ENCODE measurements at places on chromosomes 1 and 21.

DNA sequence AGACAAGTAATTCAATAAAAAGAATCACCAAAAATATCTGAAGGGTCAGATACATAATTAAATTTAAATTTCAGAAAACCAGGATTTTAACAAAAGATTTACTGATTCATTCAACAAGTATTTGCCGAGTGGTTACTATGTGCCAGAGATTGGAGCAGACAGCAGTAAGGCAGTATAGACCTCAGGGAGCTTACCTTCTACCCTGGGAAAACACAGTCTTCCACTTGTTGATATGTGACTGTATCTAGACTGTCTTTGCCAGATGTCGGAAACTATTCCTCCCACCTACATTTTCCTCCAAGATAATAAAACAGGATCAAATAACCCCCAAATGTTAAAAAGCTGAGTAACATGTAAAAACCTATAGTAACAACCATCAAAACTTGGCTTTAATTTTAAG is 6.2 kb downstream of the HNRNPR start:
- no peak for DNase-seq

DNA sequence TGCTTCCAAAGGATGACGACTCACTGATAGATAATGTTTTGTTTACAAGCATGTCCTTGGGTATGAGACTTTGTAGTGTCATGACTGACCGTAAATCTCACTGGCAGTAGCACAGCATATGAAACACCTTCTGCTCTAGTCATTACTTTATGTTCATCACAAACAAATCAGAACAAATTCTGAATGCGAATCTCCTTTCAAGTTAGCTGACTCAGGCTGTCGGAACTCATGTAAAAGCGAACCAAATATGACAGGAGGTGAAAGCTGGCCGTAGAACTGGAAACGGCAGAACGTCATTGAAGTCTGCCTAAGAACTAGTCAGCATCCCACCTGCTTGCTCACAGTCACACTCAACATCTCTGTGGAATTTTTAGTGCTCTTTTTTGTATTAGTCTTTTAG is 143.9 kb downstream of the RGS7 start:
- DNase-seq: no peak

DNA sequence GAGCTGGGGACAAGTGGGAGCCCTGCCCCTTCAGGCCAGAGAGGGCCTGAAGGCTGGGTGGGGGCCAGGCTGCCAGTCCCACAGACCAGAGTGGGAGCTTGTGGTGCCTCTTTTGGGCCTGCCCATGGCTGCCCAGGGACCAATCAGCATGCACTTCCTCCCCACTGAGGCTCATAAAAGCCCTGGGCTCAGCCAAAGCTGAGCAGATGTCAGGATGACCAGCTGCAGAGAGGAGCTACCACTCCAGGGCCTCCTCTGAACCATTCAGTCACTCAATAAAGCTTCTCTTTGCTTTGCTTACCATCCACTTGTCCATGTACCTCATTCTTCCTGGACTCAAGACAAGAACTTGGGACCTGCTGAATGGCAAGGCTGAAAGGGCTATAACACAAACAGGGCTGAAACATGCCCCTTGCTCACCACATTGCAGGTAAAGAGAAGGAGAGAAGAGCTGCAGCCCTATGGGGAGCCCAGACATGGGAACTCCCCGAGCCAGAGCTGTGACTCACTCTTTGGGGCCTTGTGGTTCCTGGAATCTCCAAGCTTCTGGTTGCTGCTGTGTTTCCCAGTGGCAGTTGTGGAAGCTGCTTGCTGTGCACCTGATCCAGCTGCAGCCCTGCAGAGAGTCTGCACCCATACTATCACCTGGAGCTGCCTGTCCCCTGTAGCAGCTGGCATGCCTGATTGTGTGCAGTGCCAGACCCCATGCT is 82.0 kb downstream of the OLFML3 start:
- DNase-seq: no peak

DNA sequence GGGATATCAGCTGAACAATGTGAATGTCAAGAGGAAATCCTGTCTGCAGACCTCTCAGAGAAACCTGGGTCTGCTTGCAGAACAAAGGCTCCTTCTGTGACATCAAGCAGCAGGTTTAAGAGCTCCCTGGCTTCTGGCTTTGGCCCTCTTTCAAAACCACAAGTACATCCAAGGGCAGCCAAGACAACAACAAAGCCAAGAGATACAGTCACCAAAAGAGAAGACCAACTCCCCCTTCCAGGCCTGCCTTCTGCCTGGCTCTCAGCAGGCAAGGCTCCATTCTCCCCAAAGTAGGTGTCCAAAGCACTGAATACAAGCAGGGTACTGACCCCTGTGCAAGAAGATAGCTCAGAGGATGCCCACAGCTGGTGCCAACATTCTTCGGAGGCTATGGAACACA is 11.5 kb downstream of the BCAR3 start:
- no peak for DNase-seq

GRCh38 chr1:18530587-18531502 is 50.1 kb downstream of the KLHDC7A start:
- peak; percentile 1 for DNase-seq

DNA sequence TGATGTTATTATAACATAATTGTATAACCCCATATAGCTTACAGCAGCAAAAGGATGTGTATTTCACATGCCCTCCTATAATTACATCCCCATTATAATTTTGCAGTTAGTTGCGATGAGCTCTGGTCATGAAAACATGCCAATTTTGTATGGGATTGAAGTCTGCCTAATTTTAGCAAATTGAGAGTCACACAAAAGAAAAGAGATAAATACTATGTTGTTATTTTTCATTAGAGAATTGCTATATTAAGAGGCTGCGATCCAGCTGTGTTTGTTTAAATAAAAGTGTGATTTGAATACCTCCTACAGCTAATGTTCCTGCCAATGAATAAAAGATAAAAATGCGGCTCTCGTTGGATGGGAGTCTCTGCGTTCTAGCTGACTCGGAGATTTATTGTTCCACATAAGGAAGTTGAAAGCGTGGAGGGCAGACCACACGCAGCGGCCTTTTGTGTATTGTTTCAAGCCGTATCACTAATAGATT is 461.0 kb upstream of the NFIA start:
- no peak for DNase-seq

DNA sequence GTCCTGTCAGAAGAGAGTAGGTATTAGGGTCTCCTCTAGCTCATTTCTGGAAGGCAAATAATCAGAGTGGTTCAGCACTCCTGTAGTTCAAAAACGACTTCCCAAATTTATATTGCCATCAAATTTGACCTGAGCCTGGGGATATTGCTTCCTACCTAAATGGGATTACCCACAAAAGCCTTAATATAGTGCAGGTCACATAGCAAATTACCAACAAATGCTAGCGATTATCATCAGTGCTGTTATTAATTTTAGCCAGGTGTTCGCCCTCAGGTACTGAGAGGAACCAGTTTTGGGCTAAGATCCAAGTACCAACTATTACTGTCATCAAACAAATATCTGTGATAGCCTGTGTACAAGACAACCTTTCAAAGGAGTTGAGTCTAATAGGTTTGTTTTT is 661.8 kb upstream of the PTBP2 start:
- no peak for DNase-seq

GRCh38 chr1:103129796-103130195 is 21.5 kb upstream of the COL11A1 start:
- no peak for DNase-seq

DNA sequence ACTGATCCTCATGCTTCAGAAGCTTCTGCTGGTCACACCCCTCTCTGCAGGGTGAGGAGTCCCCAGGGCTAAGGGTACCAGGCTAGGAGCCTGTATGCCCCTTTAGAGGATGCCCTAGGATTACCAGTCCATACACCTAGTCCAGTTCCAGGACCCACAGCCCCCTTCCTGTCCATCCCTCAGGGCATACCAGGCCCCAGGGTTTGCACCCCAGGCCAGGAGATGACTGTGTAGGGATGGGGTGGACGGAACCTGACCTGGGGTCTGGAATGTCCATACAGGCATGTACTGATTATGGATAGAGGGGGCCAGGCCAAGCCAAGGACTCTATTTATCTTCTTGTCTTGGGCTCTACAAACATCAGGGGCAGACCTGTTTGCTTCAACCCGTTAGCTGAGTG is 34.9 kb downstream of the TRIM67 start:
- no peak for DNase-seq

- peak; percentile 30 for DNase-seq
Observed at GRCh38 chr1:51669272-51669671, 52.4 kb downstream of the OSBPL9 start.

- no peak for DNase-seq
Observed at GRCh38 chr1:44050261-44050660, 19.0 kb upstream of the SLC6A9 start.

GRCh38 chr1:76115171-76115570 is 40.6 kb downstream of the ST6GALNAC3 start:
- DNase-seq: no peak

GRCh38 chr1:9406111-9406510 is 113.4 kb downstream of the SPSB1 start:
- no peak for DNase-seq

GRCh38 chr1:211939876-211940468 is 95.4 kb downstream of the INTS7 start:
- DNase-seq: no peak

- DNase-seq: peak; percentile 49
Observed at GRCh38 chr1:203338335-203339036, 12.4 kb downstream of the FMOD start.

GRCh38 chr21:44749116-44749758 is 37.9 kb upstream of the TSPEAR start:
- no peak for DNase-seq

DNA sequence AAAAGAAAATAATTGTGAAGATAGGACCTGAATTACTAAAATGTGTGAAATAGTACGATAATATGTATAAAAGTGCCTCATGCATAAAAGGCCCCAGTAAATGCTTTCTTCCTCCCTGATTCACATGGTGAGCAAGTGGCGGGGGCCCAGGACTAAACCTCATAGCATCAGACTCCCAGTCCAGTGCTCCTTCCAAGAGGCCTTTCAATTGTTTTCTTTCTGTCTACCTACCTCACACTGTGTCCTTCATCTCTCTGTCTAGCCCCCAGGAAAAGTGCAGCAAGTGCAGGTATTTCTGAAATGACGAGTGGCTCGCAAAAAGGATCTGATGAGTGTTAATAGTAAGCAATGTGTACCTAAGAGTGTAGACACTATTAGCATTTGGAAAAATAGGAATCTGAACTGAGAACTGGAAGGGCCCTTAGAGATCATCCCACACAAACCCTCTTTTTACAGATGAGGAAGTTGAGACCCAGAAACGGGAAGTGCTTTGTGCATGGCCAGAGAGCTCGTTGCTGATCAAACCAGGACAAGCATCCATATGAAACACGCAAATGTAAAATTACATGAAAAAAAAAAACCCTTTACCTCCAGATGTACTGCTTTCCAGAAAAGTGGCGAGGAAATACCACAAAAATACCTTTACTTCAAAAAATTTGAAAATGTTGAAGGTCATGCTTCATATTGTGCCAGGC is 118.2 kb upstream of the HOOK1 start:
- DNase-seq: no peak

DNA sequence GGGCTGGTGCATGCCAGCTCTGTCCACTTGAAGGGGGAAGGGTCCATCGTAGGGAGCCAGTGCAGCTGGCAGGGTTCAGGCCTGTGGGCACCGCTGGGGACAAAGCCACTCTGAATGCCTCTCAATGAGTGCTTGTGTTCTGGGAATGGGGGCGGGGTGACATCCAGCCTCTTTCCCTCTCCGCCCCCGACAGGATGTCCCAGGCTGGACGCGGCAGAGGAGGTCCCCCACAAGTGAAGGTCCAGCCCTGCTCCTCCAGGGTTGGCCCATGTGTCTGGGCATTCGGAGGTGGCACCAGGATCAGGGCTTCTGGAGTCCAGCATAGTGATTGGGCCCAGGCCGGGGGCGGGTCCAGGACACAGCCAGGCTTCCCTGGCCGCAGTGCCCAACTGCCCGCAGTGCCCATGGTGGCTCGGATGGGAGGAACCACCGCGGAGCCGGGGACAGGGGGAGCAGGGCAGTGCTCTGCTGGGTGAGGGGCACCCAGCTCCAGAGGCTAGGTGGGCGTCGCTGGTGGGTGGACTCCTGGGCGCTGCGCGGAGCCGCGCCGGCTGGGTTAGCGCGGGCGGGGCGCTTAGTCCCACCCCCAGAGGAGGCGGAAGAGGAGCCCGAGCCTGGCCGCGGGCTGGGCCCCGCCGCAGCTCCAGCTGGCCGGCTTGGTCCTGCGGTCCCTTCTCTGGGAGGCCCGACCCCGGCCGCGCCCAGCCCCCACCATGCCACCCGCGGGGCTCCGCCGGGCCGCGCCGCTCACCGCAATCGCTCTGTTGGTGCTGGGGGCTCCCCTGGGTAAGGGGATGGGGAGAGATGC is at the start of gene SHISA4:
TSS of gene SHISA4 (plus strand) at position 617 of the 808 bp plus-strand sequence. CDS start at position 714, 97 bp downstream.
- DNase-seq: peak; percentile 75

GRCh38 chr1:12460911-12461621 is 156.9 kb downstream of the DHRS3 start:
- DNase-seq: no peak

- no peak for DNase-seq
Observed at GRCh38 chr1:232937741-232938375, 12.6 kb upstream of the NTPCR start.

- no peak for DNase-seq
Observed at GRCh38 chr1:225362805-225363204, 65.0 kb downstream of the LBR start.

DNA sequence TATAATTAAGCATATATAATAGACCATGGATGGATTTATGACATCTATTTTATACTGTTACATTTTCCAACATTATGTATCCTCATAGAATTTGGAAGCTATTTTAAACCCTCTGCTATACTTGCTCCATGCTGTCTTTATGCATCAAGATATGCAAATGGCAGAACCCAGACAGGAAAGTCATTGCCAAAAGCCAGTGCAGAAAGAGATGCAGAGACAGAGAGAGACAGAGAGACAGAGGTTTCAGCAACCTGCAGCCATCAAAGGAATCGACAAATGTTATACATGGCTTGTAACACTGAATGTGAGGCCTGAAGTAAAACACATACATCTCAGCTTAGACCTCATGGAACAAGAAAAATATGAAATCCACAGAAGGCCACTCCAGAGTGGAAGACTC is 7.5 kb upstream of the PTPRC start:
- DNase-seq: no peak

GRCh38 chr1:219847215-219847855 is 81.0 kb downstream of the SLC30A10 start:
- no peak for DNase-seq
